ENCODE measurements at places on chromosomes 6 and 20.

- no peak for DNase-seq
Measured at GRCh38 chr20:10007747-10008146, 27.0 kb upstream of the ANKEF1 start.

DNA sequence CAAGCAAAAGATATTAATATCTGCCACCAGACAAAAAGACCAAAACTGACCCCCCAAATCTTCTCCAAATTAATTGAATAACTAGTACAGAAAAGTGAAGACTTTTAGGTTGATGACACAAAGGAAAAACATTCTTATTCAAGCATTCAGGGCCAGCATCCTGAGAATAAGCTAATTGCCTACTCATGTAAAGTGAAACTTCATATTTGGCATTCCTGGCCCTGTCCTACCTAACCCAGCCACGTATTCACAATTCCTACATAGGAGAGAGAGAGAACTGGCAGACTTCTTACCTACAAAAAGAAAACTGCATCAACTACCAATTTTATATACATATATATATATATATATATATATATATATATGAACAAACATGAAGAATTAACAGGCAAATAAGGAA, 4.9 kb upstream of the ASCC3 start:
- DNase-seq = no peak

GRCh38 chr6:74074645-74075044, 378.6 kb downstream of the CD109 start:
- DNase-seq = no peak

- peak; percentile 74 for DNase-seq
Measured at GRCh38 chr6:13303668-13304017, 24.7 kb downstream of the TBC1D7 start.

GRCh38 chr6:154345811-154346210, 10.8 kb downstream of the IPCEF1 start:
- no peak for DNase-seq

DNA sequence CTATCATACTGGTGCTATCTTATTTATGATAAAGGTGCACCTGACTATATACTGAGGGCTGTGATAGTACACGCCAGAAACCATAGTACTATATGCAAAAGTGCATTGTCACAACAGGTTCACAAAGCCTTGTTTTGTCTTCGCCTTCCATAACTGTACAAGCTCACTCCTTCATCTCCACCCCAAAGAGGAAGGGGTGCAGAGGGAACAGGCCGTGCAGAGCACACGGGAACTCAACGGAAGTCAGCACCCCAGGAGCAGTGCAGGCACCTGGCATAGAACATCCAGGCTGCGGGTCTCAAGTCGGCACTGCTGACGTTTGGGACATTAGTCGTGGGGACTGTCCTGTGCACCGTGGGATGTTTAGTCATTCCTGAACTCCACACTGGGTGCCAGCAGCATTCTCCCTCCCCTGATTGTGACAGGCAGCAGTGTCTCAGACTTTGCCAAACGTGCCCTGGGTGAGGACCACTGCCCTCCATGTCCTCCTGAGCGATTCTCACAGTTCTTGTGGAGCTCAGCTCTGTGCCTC, 99.7 kb downstream of the PXDC1 start:
- no peak for DNase-seq

DNA sequence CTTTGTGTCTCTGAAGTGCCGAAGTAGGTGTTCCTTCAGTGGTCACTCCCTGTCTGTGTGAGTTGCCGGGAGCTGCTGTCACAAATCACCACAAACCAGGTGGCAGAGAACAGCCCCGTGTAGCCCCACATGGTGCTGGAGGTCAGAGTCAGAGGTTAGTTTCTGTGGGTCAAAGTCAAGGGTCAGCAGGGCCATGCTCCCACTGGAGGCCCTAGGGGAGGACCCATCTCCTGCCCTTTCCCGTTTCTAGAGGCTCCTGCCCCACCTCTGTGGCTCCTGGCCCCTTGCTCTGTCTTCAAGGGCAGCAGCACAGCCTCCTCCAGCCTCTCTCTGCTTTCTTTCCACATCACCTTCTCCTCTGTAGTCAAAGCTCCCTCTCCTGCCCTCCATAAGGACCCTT, 264.3 kb downstream of the TAF4 start:
- no peak for DNase-seq

GRCh38 chr6:106530502-106530901, 98.8 kb downstream of the RTN4IP1 start:
- DNase-seq = no peak

GRCh38 chr20:11387189-11387754, 530.4 kb upstream of the BTBD3 start:
- DNase-seq = no peak

DNA sequence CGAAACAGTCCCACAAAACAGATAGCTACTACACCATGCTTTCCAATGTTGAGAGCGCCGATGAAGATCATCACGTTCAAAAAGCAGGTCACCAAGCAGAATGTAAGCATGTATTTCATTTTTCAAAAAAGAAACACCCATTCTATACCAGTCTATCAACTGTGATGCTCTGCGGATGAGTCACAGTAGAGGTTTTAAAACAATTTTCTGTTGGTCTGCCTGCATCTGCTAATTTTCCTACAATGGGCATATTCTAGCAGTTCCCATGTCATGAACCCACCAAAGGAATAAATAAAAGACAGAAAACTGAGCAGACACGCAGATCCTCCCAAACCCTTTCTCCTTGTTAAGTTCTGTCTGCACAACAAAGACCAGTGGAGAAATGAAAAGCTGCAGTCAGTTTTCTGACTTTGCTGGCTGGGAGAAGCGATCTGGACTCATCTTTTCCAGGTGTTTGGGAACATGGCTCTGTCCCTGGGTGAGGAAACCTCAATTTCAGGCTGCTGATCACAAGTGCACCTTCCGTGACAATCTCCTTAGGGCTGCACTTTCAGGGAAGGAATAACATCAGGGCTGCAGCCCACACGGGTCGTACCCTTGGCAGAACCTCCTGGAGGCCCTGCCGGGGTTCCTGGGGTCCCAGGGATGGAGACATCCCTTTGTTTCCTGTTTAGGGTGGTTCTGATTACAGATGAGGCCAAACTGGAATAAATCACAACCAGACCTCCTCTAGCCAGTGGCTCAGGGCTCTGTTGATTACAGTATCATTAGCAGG, 200.1 kb downstream of the BMP7 start:
- no peak for DNase-seq

- DNase-seq = no peak
Measured at GRCh38 chr20:46998477-46999240, 104.0 kb downstream of the EYA2 start.

DNA sequence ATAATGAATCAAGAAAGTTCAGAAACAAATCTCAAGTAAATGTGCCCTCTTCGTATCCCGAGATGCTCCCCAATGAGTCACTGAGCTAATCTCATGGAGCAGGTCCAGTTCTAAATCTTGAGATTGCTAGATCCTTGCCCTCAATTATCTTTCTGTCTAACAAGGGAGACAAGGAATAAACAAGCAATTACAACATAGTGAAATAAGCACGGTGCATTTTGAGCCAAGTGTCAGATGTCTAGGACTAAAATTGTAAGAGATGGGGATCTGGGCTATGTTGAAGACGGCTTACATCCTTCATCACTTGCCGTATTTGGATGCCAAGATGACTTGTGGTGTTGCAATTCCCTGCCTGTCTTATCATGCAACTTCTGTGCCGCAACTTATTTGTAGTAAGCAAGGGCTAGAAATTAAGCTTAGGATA, 56.5 kb upstream of the ADGRF1 start:
- no peak for DNase-seq

- DNase-seq = no peak
Measured at GRCh38 chr6:52588710-52589091, 11.8 kb upstream of the TRAM2 start.

- no peak for DNase-seq
Measured at GRCh38 chr6:117157448-117157847, 107.9 kb upstream of the VGLL2 start.

DNA sequence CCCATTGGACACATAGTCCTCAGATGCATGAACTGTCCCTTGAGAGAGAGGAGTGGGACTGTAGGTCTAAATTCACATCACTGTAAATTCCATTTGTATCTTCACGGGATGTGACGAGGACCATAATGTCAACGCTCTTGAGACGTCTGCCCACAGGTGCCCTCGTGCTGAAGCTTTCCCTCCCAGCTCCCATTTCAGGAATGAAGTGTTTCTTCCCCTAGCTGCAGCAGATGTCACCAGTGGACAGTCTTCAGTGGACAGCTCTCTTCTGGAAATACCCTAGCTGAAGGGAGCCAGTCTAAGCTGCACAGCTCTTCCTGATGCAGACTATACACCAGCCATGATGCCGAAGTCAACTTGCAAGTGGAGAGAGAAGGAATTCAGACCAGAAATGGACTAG, 217.4 kb upstream of the ECI2 start:
- peak; percentile 17 for DNase-seq

- no peak for DNase-seq
Measured at GRCh38 chr6:11328613-11329247, 96.3 kb upstream of the NEDD9 start.

DNA sequence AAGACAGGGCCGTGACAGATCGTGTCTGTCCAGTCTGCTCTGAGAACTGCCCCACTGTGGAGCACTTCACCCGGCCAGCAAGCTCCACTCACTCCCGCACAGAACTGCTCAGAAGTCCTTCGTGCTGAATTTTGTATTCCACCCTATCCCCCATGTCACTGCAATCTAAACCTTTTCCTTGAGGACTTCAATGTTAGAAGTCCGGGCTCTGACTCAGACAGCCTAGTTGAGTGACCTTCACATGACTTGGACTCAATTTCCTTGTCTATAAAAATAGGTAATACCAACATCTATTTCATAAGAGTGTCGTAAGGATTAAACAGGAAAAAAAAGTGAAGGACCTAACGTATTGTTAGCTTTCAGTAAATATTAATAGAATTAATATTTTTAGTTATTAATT, 161.6 kb downstream of the QRSL1 start:
- no peak for DNase-seq

- no peak for DNase-seq
Measured at GRCh38 chr6:51777618-51778017, 309.8 kb downstream of the PKHD1 start.

- DNase-seq = no peak
Measured at GRCh38 chr20:37933786-37934633, 31.1 kb downstream of the VSTM2L start.

DNA sequence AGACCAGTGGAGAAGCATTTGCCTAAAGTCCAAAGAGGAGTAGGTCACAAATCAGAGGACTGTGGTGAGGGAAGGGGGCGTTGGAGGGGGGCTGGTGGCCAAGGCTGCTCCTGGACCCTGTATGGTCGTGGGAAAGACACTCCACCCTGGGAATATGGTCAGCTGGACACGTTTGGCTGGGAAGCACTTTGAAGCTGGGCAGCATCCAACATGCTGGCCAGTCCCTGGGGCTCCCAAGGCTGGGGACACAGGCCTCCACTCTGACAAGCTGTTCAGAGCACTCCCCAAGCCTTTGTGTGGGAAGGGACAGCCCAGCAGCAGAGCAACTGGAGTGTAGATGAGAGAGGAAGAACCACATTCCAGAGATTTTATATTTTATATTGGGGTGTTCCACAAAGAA, 203.2 kb downstream of the ANKRD60 start:
- DNase-seq = peak; percentile 37

DNA sequence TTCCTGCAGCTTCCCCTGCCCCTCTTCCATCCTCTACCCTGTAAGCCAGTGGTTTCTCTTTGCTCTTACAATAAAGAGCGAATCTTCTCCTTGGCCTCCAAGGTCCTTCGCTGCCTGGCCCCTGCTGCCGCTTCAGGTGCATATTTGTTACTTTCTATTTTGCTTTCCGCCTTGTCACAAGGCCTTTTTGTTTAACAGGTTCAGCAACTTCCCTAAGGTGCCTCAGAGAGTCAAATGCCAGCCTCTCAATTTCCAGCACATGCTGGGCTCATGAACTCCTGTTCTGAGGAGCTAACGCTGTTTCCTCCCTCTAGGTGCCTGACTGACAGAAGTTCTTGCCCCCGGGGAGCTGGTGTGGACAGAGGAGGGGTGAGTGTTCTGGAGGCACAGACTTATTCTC, 42.4 kb upstream of the EPB41L1 start:
- DNase-seq = no peak

DNA sequence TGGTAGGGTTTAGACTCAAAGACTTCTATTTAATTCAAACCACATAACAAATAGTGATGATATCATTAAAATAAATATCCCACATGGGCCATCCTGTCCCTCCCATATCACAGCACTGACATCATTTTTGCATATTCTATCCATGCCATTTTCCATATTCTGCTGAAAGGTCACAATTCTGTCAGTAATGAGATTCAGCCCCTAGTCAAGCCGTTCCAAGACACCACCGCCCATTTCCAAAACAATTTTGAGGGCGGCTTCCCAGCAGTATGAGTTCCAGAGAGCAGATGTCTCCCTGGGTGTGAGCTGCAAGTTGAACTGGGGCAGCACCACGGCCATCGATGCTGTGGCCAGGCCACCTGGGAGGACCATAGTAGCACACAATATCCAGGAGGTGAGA, 65.1 kb upstream of the PLEKHG1 start:
- DNase-seq = no peak

DNA sequence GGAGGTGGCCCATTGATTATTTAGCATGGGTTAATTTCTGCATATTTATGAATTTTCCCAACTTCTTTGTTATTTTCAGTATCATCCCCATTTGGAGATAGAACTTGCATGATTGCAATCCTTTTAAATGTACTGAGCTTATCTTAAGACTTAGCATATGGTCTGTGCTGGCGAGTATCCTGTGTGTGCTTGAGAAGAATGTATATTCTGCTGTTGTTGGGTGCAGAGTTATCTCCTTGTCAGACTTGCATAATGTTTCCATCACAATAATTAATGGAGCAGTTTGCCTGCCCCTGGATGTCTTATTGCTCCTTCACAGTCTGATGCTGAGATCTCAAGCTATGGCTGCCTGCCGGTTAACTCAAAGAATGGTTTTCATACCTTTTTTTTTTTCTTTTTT, 112.6 kb downstream of the CDYL start:
- no peak for DNase-seq

- no peak for DNase-seq
Measured at GRCh38 chr6:56853541-56853940, 101.4 kb upstream of the BEND6 start.

GRCh38 chr6:161436106-161436876, 162.4 kb upstream of the AGPAT4 start:
- DNase-seq = no peak

DNA sequence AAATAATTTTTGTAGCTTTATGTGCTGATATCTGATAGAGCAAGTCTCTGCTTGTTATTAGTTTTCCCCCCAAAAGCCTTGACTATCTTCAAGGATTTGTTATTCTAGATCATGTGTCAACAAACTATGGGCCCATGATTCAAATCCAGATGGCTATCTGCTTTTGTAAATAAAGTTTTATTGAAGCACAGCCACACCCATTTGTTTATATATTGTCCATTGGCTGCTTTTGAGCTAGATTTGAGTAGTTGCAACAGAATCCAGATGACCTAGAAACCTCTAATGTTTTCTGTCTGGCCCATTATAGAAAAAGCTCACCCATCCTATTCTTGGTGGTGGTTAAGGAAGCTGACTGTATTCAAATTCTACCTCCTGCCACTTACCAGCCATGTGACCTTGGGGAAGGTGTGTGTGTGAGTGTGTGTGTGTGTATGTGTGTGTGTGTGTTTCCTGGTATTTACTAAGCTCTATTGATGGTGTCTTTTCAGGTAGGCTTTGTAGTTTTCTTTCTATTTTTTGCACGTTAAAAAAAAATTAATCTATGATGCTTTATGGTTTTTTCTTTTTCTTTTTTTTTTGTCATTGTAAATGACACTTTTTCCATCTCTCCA, 1.3 kb upstream of the GTSF1L start:
- no peak for DNase-seq

GRCh38 chr20:1301031-1301529, 27.9 kb downstream of the SDCBP2 start:
- DNase-seq = no peak
